ENCODE measurements at places on chromosomes 2 and 18.

- no peak for DNase-seq
These were observed 35.9 kb downstream of the CYRIA start for GRCh38 chr2:16629770-16630169.

DNA sequence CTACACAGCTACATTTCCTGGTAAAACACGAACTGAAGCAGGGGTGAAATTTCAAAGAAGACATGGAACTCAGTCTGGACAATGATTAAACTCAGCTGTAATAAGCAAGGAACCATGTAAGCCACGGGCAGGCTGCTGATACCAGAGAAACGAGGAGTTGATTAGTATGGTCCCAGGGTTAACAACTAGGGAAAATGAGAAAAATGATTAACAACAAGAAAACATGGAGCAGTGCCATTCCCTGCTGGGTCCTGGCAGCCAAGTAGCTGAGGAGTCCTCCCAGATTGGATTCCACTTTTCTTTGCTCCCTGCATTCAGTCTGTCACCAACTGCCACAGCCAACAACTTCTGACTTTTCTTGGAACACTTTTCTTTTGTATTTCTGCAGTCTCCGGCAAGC is 517.0 kb upstream of the KLHL29 start:
- no peak for DNase-seq

DNA sequence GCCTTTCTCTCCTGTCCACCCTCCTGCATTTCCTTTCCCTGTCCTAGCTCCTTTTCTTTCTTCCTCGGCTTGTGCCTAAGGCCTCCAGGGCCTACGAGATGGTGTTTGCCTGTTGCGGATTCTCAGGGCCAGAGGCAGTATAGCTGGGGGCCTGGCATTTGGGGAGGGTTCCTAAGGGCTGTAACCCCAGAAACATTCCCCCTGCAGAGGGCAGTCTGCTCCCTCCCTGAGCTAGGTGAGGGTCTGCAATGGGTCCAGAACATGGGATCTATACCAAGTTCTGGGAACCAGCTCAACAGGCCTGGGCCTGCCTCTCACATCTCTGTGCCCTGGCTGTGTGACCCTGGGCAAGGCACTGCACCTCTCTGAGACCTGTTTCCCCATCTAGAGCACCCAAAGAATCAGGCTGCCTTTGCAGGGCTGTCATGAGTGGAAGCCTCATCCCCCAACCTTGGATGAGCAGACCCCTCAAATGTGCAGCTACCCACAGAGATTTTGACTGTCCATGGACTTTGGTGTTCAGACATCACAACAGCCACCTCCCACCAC is 97.5 kb downstream of the GLI2 start:
- no peak for DNase-seq

GRCh38 chr2:99903981-99904380 is 238.4 kb downstream of the AFF3 start:
- no peak for DNase-seq

GRCh38 chr2:26312471-26312870 is 33.5 kb upstream of the SELENOI start:
- DNase-seq, result no peak

- no peak for DNase-seq
These were observed 111.0 kb upstream of the MAP4K3 start for GRCh38 chr2:39547811-39548719.

DNA sequence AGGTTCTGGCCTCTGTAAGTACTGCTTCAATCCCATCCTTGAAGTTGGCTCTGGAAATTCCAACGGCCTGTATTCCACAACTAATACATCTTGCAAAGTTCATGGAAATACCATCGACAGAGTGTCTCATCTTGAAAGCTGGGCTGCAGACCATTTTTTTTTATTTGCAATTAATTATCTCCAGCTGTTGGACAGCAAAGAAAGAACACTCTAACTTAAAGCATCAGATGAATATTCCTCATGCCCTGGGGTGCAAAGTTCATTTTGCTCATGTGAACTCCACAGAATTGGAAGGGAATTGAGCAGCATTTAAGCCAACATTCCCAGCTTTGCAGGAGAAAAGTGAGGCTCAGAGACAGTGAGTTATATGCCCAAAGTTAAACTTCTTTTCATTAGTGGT is 96.5 kb upstream of the PIEZO2 start:
- DNase-seq, result no peak

- DNase-seq, result no peak
These were observed 422.9 kb upstream of the ST6GAL2 start for GRCh38 chr2:107308835-107309234.

GRCh38 chr2:188187726-188188125 is 103.9 kb upstream of the GULP1 start:
- no peak for DNase-seq

DNA sequence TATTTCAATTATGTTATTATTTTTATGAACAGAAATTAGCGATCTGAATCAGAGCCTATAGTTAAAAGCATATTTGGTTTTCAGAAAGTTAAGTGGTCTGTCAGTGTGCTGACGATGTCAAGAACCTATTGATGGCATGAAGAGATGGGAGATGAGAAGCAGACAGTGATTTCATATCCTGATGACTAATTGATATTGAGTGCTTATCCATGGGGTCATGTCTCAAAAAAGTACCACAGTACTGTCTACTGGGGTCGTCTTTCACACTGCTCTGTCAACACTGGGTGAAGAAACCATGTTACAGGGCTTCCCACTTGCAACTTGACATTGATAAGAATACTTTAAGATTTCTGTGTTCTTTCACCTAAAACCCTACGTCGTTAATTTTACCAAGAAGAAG is 297.1 kb downstream of the AFF3 start:
- no peak for DNase-seq

- no peak for DNase-seq
These were observed 73.5 kb upstream of the NEDD4L start for GRCh38 chr18:57970356-57971095.

- DNase-seq, result no peak
These were observed 401.6 kb downstream of the METTL4 start for GRCh38 chr18:2169656-2170055.
